Hematopoietic multipotent progenitor cell treated with erythropoietin and hydrocortisone succinate and interleukin-3 and kit ligand, for 4 days (in vitro differentiated cells): ENCODE measurements at places on chromosomes 1 and 21.

DNA sequence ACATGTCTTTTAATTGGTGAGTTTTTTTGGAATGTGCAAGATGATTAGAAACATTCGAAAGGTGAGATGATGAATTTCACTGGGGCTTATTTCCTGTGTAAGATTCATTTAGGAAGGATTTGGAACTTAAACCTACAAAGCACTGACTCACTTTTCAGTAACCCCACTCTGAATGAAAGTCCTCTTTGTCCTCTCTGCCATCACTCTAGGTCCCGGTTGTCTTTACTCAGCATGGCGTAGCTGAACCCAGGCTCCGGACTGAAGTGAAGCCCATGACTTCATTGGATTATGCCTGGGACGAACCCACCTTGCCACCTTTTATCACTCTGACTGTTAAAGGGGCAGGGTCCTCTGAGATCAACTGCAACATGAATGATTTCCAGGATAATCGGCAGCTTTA, 139.4 kb downstream of the VPS13D start:
- DNase-seq = no peak

- DNase-seq = no peak
Observed at GRCh38 chr1:73009938-73010337, 727.6 kb upstream of the NEGR1 start.

DNA sequence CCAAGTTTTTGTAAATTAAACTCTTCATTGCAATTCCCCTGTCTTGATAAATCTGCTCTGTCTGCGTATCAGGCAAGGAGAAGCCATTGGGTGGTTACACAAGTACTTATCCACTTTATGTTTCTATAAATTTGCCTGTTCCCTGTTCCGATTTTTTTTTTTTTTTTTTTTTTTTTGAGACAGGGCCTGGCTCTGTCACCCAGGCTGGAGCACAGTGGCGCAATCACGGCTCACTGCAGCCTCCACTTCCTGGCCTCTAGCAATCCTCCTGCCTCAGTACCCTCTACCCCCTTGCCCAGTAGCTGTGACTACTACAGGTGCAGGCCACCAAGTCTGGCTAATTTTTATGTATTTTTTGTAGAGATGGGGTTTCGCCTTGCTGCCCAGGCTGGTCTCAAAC, 11.1 kb upstream of the CSRP1 start:
- no peak for DNase-seq

DNA sequence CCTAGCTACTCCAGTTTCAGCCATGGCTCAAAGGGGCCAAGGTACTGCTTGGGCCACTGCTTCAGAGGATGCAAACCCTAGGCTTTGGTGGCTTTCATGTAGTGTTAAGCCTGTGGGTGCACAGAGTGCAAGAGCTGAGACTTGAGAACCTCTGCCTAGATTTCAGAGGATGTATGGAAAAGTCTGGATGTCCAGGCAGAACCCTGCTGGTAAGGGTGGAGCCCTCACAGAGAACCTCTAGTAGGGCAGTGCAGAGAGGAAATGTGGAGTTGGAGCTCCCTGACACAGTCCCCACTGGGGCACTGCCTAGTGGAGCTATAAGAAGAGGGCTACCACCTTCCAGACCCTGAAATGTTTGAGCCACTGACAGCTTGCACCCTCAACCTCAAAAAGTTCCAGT, 16.2 kb downstream of the RIIAD1 start:
- DNase-seq = no peak

- peak; percentile 57 for DNase-seq
Observed at GRCh38 chr21:41768437-41769042, 1.7 kb upstream of the RIPK4 start.

- peak; percentile 72 for DNase-seq
Observed at GRCh38 chr1:155085504-155086127, 7.0 kb downstream of the EFNA3 start.

DNA sequence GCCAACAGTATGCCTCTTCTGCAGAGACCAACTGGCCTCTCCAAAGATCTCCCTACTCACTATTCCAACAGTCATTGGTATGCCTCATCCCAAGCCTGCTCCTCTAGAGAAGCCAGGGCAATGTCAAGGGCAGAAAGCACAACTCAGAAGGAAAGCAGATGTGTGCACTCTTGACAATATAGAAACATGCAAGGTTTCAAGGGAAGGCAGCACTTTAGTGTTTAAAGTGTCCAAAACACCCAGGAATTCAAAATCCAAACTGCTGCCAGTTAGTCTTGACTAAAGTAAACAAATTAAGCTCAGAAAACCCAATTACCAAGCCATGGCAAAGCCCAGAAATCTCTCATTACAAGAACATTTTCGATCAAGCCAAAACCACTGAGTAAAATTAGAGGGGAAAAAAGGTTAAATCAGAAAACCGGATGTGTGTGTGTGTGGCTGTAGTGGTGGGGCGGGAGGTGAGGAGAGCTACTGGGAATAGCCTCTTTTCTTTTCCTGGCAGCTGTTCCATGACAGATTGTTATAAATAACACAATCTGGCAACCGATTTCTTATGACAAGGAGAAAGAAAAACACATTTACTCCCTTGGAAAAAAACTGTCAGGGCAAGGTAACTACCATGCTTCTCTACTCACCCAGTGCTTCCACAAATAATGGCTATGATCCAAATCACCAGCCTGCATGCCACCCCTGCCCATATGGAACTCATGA, 39.2 kb downstream of the EIF2B3 start:
- DNase-seq = peak; percentile 13

DNA sequence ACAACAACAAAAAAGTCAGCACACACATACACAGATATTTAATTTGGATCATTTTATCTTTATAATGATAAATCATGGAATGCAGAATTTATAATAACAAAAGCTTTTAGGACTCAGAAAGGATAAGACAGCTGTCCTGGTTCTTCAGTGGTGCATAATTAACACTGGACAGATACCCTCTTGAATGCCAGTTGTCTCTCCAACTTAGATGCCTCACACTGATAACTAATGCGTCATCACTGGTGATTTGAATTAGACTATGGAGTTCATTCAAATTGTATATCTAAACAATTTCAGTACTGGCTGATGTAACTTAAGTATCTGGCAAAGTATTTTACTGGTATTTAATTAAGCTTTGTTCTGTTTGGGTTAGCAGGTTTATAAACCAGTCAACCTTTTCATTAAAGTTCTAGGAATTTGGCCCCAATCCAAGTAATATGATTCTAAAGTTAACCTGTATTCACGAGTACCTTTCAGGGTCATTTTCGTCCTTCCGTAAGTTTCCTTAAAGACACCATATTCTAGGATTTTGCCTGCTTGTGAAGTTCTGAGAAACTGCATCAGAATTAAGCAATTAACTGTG, 1199.5 kb upstream of the TMPRSS15 start:
- no peak for DNase-seq

- DNase-seq = no peak
Observed at GRCh38 chr21:46569081-46569480, 35.8 kb downstream of the S100B start.

GRCh38 chr1:45340816-45341466, 701 bp upstream of the MUTYH start:
- peak; percentile 65 for DNase-seq

GRCh38 chr1:19656780-19657466, 7.8 kb upstream of the HTR6 start:
- DNase-seq = peak; percentile 33

DNA sequence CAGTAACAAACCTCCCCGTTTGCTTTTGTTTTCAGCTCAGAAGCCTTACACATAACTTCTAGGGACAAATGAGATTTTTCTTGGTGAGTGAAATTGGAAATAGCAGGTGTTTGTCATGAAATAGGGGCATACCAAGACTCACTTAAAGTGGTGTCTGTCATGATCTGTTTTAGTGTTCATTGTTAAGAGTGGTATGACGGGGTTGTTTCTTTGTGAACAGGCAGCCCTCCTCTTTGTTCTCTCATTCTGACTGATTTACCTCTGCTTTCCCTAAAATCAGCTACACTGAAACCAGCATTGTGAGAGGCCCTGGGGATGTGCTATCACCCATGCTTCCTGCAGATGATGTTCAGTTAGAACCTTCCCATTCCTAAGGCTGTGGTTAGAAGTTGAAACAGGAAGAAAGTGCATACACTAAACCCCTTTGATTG, 2.5 kb upstream of the ERO1B start:
- peak; percentile 77 for DNase-seq

- DNase-seq = peak; percentile 3
Observed at GRCh38 chr1:65791801-65792668, 660 bp upstream of the PDE4B start.

DNA sequence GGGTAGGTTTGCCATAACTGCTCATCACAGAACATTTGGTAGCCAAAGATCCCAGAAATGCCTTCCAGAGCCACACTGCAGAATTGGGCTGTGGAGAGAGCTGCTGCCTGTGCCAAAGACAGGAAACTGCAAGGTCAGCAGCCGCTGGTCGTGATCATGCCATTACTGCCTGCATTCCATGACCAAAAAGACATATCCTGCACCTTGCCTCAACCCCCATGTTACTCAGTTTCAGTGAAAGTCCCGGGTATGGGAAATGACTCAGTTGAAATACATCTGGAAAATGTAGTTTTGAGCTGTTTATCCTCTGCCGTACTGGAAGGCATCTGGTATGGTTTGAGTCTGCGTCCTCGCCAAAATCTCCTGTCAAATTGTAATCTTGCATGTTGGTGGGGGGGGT, 161.7 kb downstream of the FCRL5 start:
- DNase-seq = no peak

DNA sequence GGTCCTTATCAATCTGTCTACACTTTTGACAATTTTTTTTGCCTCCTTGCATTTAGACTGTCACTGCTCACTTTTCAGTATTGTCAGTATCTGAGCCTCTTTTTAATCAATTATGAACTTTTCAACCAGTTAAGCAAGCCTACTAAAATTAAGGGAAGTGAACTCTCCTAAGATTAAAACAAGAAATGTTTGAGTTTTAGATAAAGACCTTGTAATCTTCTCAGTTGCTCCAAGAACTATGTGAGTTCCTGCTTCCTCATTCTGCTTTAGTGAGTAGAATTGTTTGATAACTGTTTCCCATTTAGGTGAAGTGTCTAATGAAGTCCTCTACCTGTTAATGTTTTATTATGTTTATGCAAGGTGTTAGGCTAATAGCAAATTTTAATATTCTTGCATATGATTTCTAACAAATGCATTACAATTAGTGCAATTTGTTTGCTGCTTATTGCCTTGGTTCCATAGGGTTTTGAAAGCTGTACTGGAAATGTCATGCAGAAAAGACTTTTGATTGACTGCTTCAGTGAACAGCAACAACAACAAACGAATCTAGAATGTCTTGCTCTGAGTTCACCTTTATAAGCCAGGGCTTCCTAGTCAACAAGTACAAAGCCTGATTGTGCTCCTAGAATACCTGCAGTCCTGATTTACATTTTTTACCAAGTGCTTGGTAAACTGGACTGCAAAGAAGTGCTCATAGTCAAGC, 40.9 kb downstream of the PLA2G4A start:
- peak; percentile 64 for DNase-seq

- no peak for DNase-seq
Observed at GRCh38 chr1:78340006-78340405, 150.8 kb upstream of the PTGFR start.

DNA sequence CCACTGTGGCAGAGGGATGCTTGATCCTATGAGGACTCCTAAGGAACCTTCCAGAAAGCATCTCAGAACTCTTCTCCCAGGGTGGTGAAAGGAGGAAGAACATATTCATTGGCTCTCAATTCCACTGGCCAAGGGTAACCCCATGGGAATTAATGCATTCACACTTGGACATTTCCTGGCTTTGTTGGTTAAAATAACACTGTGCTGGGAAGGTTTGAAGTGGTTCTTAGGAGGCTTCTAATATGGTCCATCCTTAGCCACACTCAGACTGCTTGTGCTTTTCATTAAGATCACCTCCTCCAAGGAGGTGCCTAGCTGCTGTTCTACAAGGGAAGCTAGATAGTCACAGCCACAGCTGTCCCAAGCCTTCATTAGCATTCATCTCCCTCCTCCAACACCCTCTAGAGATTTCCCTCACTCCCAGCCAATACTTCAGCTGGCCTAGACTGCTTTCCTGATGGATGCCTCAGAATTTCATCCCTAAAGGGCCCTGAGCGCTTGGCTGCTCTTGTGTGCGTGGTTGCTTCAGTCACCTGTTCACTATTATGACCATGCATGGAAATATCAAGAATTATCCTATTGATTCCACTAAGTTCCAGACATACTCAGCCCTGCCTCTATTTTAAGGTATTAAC, 544.4 kb downstream of the PLPP3 start:
- no peak for DNase-seq

DNA sequence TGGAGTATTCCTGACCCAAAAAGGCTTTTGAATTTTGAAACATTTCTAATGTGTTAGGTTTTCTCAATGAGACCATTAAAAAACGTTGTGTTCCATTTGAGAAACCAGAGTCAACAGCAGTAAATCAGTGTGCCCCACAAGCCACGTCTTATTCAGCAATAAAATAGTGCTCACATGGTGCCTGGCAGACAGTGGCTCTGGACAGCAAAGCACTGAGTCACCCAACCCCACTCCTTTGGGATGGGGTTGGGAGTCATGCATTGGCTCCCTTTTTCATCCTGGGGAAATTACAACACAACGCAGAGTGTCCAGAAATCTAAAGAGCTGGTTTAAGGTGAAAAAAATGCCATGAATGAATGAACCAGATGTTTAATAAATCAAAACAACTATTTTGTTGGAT, 46.5 kb downstream of the KCNJ15 start:
- DNase-seq = no peak

DNA sequence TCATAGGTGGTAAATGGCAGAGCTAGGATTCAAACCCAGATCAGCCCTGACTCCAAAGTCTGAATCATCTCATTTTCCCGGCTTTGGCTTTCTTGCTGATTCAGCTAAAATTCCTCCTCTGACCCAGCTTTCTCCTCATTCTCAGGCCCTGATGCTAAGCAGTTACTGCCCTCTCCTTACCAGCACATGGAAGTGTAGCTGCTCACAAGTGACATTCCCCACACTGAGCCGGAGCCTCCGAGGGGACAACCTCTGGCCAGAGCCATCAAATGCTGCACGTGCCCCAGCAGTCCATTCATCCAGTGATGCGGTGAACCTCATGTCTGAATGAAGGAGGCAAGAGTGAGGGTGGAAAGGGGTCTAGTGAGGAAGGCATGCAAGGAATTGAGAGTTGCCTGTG, 11.1 kb downstream of the ITGA10 start:
- no peak for DNase-seq
